ENCODE measurements at places on chromosomes 5 and 9. TPM values are rescaled to one million over a fixed set of nuclear protein-coding genes. Genes with fewer than 3 reads are reported as not detected.

GRCh38 chr9:134662143-134662876 is 20.7 kb downstream of the COL5A1 start:
- DNase-seq = no peak

- DNase-seq = no peak
Measured at GRCh38 chr9:33850267-33850629, 33.3 kb downstream of the UBE2R2 start.

DNA sequence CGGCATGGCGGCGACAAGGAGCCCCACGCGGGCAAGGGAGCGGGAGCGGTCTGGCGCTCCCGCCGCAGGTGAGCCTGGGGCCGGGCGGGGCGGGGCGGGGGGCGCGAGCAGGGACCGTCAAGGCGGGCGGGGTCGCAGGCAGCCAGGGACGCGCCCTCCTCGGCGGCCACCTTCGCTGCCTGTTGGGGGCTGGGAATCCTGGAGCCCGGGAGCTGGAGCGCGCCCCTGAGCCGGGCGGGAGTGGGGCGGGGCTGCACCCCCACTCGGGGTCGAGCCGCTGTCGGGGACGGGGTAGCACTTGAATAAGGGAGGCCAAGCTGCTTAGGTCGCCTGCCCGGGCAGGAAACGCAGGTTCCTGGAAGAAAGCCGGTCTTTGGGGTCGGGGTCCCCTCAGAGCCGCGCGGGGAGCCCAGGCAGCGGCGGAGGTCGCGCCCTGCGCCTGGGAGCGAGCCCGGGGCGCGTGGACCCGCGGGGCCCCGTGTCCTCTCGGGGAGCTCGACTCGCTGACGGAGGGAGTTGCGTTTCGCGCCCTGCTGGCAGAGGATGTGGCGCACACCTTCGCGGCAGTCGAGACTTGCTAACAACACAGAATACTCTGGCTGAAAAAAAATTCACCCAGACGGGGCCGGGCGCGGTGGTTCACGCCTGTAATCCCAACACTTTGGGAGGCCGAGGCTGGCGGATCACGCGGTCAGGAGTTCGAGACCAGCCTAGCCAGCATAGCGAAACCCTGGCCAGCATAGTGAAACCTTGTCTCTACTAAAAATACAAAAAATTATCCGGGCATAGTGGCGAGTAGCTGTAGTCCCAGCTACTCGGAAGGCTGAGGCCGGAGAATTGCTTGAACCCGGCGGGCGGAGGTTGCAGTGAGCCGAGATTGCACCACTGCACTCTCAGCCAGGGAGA is 552 bp downstream of the OTULINL start:
- DNase-seq = no peak

DNA sequence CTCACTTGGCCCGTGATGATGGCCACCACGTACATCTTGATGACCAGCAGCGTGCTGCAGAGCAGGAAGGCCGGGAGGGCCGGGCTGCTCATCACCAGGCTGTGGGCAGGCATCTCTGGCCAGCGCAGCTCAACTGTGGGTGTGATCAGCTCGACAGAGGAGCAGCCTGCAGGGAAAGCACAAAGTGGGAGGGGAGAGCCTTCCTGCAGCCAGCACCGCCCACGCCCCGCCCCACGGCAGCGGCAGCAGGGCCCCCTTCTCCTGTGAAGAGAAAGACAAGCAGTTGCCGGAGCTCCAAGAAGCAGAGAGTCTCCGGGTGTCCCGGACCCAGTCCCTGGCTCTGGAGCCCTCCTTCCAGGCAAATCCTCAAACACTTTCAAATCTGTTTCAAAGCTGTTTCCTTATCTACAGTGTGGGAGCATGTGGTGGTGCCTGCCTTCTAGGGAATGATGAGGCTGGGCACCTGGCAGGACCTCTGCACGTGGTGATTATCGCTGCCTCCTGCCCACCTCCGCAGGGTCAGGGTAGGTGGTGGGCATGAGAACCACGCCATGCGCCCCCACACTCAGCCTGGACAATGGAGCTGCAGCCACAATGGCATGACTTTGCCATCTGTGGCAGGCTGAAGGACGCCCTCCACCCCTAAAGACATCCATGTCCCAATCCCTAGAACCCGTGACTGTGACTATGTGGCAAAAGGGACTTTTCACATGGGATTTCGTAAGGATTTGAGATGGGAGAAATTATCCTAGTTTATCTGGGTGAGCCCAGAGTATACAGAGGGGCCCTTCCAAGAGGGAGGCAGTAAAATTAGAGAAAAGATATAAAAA is at the start of gene PTGES:
TSS of gene PTGES (minus strand) at position 143 of the 830 bp plus-strand sequence. CDS start at position 113, 30 bp downstream.
- DNase-seq = no peak

DNA sequence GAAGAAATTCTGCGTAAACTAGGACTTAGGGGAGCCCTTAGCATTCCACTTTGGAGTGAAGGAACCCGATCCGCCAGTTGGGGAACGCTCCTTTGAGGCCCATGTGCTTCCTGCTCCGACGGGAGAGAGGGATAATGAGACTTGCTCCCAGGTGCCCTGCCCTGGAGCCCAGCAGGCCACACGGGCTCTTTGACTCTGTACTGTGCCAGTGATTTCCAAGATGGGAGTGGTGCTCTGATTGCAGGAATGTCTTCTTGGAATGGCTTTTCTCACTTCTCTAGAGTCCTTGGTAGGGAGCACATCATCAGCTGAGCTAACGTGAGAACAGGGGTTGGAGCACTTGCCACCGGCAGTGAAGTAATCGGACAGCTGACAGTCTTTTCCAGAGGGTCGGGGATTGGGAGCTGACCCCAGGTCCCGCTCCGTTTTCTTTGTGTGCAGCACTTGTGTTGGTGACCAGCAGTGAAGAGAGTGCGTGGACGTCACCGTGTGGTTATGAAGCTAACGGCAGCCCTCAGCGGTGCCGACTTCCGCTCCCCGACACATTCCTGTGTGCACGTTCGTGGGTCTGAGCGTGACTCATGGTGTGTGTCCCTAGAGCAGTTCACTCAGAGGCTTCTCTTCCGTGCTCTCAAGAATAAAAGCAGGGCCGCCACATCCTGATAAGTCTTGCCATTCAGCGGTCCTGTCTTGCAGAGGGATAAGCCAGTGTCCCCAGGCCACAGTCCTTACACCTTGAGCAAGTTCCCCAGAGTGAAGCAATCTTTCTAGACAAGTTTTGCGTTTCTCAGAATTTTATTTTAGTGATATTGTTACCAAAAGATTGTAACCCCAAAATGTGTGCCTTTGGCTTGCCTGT is 25.6 kb downstream of the ABL1 start:
- no peak for DNase-seq

DNA sequence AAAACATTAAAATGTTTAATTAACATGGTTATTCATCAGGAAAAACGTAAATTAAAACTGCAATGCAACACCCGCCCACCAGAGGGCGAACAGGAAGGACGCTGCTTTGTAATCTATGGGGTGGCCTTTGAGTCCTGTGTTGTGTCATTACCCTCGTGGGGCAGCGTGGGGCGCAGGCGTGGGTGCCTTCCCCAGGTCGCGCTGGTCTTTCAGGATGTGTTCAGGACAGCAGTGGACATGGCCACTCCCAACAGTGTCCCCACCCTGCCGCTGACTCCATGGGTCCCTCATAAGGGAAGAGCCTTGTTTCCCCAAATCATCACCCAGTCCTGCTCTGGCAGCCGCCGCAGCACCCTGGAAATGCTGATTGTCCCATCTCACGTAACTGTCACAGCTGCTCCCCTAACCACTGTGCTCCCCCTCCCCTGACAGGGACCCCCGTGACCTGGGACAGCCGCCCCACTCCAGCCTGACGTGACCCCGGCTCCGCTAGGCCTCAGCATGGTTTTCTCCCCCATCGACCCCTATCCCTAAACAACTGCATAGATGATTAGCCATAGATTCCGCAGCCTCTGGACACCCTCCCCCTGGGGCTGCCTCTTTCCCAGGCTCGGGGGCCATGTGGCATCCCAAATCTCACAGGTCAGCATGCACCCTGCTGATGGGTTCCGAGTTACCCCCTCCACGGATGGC is 36.4 kb downstream of the GLT6D1 start:
- DNase-seq = no peak

- no peak for DNase-seq
Measured at GRCh38 chr5:158133369-158133768, 274.4 kb upstream of the CLINT1 start.

- DNase-seq = no peak
Measured at GRCh38 chr5:178308541-178309092, 76.0 kb upstream of the PHYKPL start.

DNA sequence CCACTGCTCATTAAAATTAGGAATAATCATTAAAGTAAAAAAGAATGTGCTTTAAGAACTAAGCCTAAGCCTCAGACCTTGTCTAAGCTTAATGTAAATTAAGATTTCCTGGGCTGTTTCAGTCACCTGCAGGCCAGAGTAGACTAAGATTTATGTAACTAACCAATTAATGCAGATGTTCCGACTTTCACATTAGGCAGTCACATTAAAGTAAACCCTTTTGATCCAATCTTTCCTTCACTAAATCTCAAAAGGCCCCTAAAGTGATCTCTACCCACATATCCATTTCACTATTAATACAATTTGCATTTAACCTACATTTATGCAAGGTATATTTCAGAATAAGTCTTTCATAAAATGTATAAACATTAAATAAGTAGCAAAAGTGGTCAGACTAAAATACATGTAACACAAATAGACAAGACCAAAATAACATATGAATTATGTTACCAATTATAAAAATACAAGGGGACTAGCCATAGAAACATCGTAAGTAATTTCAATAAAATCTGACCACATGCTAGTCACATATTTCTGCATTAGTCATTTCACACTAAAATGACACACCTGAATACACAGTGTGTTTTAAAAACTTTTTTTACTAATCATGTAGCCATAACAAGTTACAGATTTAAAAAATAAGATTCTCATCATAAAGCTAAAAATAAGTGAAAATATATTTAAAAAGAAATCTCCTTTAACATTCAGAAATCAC is 7.7 kb downstream of the NR3C1 start:
- no peak for DNase-seq

Gene PSMB7
- 233 TPM for polyA plus RNA-seq

GRCh38 chr5:2874099-2874498 is 122.6 kb upstream of the IRX2 start:
- no peak for DNase-seq

DNA sequence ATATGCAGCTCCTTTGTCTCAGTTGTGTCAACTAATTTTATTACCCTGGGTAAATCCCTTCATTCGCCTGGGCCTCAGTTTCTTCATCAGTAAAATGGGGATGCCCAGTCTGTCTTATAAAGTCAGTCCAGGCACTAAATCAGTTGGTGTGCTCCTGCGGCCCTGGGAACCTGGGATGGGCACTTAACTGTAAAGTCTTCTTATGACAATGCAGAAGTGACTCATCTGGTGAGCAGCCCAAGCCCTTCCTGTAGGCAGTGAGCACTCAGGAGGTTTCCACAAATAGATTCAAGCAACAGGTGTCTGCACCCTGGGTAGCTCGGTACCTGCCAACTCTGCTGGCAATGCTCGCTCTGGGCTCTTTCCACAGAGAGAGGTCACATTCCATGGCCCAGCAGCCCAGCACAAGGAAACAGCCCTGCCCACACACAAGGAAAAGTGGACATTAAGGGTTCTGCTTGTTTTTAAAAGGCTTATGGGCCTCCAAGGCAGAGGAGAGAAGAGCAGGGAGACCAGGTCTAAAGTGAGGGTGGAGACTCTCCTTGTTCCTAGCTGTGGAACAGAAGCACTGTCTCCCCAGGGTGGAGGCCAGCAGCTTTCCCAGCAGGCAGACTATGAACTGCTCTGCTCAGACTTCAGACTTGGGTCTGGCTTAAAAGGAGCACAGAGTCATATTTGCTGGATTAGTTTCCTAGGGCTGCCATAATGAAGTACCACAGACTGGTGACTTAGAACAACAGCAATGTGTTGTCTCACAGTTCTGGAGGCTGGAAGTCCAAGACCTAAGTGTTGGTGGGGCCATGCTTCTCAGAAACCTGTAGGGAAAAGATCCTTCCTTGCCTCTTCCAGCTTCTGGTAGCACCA is 89.7 kb upstream of the ADRA1B start:
- no peak for DNase-seq

GRCh38 chr9:17637229-17637628 is 58.4 kb downstream of the SH3GL2 start:
- no peak for DNase-seq

- no peak for DNase-seq
Measured at GRCh38 chr9:14343261-14344031, 29.5 kb upstream of the NFIB start.

GRCh38 chr5:158398360-158399201 is 539.6 kb upstream of the CLINT1 start:
- DNase-seq = no peak

DNA sequence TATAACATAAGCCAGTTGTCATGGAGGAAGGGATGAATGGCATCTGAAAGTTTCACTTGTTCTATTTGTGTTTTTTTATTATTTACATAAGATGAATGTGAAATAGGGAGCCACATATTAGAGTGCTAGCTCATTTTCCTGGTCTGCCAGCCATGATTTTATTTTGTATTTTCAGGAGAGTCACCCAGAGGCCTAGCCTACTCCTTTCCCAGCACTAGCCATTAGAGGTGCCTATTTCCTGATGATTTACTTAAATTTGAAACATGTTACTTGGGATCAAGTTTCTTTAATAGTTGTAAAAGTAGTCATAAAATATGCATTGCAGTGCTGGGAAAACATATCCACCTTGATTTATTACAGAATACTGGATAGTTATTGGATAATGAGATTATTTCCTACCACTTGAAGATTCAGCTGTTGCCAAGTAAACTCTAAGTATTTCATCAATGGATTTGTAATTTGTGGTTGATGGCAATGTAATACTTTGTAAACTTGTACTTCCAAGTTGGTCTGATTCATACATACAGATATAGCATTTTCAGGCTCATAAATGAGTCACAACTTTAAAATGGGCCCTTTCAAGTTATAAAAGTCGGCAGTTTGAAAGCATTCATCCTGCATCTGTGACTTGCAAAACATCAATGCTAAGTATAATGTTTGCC is 50.8 kb downstream of the KCNN2 start:
- no peak for DNase-seq

DNA sequence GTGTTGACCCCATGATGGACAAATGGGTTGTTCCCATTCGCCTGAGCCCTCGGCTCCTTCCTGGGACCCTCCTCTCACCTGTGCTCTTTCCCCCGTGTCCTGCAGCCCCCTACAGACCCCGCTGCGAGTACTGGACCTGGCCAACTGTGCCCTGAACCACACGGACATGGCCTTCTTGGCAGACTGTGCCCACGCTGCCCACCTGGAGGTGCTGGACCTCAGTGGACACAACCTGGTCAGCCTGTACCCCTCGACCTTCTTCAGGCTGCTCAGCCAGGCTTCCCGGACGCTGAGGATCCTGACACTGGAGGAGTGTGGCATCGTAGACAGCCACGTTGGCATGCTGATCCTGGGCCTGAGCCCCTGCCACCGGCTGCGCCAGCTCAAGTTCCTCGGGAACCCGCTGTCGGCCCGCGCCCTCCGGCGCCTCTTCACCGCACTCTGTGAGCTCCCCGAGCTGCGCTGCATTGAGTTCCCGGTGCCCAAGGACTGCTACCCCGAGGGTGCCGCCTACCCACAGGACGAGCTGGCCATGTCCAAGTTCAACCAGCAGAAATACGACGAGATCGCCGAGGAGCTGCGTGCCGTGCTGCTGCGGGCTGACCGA is 3.4 kb downstream of the LRRC14B start:
- DNase-seq = no peak

- DNase-seq = no peak
Measured at GRCh38 chr5:132883261-132883834, 9.9 kb downstream of the LEAP2 start.

Gene TMEM174
- polyA plus RNA-seq = 15.6 TPM

GRCh38 chr5:170333161-170333910 is 35.8 kb upstream of the LCP2 start:
- DNase-seq = no peak

Gene OR1J2
- polyA plus RNA-seq = not detected
